ENCODE measurements at places on chromosomes 1 and 21. TPM values are rescaled to one million over a fixed set of nuclear protein-coding genes. Genes with fewer than 3 reads are reported as not detected.

DNA sequence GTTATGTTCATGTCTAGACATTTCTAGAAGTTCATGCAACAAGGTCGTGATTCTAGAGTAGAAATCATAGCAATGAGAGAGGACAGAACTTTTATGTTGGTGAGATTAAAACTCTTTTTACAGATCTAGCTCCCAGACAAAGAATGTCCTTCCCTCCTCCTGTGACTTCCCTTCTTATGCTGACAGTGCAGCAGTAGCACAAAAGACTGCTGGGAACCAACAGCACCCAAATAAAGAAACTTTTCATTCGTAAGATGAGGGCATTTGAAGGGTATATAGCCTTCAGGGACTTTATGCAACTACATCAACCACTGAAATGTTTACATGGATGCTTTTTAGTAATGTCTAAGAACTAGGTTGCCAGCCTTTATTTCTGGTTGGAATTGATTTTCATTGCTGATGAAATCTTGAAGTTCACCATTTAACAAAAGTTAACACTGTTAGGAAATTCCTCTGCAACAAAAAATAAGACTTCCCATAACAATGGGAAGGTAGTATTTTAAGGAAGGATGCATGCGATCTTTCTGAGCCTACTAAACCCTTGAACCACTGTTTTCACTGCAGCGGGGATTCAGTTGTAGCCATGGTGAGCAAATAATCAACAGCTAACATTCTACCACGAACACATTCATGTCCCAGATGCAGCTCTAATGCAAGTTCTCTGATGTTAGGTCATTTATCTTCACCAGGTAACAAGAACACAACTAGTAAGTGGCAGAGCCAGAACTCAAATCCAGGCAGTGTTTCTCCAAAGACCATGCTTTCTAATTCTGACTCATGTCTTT, 672.8 kb downstream of the PTPRC start:
- DNase-seq: no peak

DNA sequence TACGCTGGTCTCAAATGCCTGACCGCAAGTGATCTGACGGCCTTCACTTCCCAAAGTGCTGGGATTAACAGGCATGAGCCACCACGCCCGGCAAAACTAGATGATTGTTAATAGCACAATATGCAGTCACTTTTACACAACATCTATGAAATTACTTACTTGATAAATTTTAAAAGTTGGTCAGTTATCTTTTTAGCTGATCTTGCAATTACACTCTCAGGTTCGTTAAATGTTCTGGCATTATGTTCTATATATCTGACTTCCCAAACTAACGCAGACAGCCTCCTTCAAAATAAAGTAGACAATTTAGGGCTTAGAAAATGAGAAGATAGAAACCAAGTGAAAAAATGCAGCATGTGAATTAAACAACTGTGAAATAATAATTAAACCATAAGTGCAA, 31.8 kb upstream of the PSMG1 start:
- no peak for DNase-seq

DNA sequence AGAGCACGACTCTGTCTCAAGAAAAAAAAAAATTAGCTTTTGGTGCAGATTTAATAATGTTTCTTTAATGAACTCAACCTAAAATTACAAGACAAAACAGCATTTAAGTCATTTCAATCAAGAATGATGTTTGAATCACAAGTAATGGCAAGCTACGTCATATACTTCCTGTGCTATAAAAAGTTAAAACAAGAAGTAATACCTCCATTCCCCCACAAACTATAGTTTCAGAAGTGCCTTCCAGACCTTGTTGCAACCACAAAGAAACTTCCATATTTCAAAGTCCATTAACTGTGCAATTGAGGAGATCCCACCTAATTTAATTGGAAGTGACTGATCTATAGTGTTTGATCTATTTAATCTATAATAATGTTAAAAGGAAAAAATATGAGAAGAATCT, 15.1 kb downstream of the NRDC start:
- DNase-seq: no peak

DNA sequence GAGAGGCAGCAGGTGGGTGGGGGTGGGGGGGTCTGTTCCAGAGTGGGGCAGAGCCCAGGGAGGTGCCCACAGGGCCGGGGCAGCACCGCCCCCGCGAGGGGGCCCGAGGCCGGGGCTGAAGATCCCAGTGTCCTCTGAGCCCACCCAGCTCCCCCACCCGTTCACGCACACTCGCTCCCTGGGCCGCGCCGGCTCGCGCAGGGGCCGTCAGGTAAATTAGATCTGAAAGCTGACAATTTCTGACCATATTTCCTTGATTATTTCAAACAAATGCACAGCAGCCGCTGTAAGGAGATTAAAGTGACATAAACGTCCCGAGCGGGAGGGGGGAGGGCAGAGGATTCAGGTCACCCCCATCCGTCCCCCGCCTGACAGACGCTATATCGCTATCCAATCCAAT, 118.0 kb downstream of the CASZ1 start:
- DNase-seq: no peak

GRCh38 chr21:39180429-39181019, 2.7 kb downstream of the PSMG1 start:
- no peak for DNase-seq

DNA sequence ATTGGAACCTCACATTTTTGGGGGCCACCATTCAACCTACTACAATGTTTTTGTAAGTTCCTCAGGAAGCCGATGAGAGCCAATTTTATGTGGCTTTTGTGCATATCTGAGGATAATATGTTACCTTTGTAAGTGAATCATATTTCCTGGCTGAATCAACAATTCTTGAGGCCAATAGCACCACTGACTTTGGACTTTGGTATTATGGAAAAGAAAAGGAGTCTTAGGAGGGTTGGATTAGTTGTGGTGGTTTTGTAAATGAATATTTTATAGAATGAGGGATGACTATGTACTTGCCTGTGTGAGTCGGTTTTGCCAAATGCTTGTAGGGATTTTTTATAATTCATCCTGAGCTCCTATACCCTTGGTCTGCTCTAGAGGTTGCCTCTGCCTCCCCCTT, 181.5 kb upstream of the HMGB4 start:
- no peak for DNase-seq

DNA sequence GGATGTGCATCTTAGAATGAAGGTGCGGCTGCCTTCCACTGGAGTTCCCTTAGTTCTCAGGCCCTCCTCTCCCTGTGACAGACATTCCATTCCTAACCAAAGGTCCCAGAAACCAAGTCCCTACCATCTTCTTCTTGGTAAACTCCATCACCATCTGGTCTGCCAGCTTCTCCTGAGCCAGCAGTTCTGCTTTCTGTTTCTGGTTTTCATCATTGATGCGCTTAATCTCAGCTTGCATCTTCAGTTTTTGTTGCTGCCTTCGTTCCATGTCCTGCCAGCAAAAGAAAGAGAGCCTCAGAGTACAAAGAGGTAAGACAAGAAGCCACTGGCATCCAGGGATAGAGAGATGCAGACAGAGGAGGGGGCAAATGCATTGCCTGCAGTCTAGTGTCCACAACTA, 18.0 kb upstream of the VSIG8 start:
- DNase-seq: no peak

DNA sequence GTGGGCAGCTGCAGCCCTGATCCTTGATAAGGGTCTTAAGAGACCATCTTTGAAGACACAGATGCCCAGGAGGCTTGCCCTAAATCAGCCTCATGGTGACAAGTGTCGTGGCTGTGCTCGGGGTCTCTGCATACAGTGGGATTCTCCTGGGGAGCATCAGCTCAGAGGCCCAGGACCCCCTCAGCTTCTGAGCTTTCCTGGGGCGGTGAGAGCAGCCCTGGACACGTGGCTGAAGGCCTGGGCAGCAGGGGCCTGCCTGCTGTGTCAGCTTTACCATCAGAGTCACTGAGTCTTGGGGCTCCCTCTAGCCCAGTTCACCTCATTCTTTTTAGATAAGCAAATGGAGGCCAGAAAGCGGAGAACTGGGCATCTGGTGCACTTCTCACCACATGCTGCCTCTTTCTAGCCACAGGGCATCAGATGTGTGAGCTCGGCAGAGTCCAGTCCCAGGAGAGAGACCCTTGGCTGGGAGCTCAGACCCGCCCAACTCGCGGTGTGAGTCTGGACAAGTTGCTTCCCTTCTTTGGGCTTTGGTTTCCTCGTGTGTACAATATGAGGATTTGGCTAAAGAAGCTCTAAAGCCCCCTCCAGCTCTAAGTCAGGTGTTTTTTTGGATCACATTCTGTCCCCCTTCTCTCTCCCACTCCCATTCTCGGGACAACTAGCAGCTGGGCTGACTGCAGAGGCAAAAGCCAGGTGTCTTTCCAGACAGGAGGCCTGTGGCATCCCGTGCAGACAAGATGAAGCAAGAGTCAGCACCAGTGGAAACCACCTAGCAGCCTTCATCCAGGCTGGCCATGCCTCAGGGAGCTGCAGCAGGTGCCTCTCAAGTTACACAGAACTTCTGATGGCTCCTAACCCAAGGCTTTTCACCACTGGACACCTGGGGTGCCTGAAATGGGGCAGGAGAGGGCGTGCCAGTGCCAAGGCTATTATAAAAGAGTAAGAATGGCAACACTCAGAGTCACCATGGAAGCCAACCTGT, 119.1 kb downstream of the KCNN3 start:
- DNase-seq: no peak

DNA sequence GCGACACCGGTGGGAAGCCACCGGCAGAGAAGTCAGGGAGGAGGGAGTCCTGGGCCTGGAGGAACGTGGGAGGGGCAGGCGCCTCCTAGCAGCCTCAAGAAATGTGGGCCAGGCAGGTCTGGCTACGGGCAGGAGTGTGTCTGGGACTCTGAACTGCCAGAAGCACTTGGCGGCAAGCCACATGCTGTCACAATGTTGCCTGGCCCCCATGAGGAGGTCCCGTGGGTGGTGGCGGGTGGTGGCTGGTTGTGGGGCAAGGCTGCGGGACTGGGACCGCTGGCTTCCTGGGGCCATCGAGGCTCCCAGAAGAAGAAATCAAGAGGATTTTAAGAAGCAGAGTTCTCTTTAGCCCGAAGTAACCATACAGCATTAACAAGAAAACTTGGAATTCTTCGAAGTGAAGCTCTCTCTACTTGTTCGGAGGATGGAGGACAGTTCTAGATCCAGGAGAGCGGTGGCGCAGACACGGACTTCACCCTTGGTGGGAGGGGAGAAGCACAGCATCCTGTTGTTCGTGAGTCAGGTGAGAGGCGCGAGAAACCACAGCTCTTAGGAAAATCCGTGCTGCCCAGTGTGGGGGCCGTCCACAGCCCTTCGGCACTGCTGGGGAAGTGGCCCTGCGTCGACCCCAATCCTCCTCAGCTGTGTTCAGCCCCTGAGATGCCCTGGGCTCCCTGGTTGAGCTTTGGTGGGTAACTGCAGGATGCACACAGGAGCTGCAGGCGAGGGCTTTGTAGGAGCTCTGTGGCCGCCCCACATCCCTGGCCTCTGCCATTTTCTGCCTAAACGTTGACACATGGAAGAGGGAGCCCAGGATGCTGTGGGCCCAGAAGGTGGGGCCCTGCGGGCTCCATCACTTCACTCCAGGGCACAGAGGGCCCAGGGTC, 12.4 kb downstream of the SKI start:
- no peak for DNase-seq

GRCh38 chr1:225881959-225882693, at the start of gene TMEM63A:
Gene TMEM63A, minus strand, starts transcription at chr1:225882380. Its CDS starts 4,800 bp downstream, at chr1:225877580.
- DNase-seq: peak; percentile 91

DNA sequence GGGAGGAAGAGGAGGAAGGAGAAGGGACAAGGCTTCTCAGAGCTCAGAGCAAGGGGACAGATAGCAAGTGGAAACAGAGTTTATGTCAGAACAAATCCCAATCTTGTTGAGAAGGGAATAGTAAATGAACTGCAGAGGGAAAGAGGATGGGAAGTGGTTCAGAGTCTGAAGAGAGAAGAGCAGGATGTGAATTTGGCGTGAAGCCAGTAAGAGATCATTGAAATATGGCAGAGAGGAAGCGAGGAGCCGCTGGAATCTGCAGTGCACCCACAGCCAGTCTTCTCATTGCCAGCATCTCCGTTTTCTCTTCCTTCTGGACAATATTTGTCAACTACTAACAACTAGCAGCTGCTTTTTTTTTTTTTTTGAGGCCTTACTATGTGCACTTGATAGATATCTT, 19.1 kb downstream of the OLFML3 start:
- no peak for DNase-seq

DNA sequence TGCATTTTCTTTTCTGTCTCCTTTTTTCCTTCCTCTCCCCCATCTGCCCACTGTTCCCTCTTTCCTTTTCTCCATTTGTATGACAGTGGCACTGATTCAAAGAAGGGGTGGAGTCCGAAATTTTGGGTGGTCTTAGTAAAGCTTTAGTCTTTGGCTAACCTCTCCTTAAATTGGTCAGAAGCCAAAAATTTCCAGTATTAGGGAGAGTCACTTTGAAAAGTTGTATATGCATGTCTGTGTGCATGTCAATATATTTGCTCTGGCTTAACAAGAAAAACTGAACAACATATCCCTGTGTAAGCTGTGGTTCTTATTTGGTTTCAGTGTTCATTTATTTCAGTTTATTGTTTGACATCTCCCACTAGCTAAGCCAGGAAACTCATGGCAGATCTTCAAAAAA, 314.8 kb upstream of the CXADR start:
- peak; percentile 73 for DNase-seq

- DNase-seq: peak; percentile 70
These were observed 346.0 kb downstream of the LMX1A start for GRCh38 chr1:165010418-165011070.

DNA sequence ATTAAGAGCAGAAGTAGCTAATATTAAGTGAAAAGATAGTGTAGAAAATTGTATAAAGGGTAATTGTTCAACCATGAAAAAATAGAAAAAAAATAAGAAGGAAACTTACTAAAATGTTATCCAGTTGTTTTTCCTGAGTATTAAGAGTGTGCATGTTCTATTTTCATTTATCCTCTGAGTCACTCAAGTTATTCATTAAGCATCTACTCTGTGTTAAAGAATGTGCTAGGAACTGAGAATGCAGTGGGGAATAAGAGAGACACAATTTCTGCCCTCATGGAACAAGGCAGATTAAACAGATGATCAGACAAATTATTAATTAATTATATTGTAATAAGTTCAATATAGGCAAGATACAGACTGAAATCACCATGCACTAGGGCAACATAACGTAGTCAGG, 10.8 kb upstream of the PIGK start:
- DNase-seq: no peak

DNA sequence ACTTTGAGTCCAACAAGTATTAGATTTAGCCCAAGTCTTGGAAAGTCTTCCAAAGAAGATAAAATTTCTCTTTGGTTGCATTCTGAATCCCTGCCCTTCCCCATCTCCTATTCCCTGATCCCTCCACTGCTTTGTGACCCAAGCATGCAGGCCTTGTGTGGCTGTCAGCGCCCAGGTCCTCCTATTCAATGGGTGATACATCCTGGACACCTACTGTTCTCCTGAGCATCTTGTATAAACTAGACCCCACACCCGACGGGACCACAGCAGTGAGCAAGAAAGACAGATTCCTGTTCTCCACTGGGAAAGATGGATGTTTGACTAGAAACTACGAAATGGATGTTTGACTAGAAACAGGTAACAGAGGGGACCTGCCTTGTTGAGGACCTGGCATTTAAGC, 136.6 kb downstream of the KIF26B start:
- DNase-seq: no peak

CTSK gene
- 58.2 TPM for polyA plus RNA-seq

KCNT2 gene
- 6.4 TPM for polyA plus RNA-seq

CCDC17 gene
- 1.3 TPM for polyA plus RNA-seq

LAD1 gene
- polyA plus RNA-seq: 19.6 TPM

CD48 gene
- 3.2 TPM for polyA plus RNA-seq

ADORA3 gene
- polyA plus RNA-seq: 0.81 TPM

TLR5 gene
- 6.6 TPM for polyA plus RNA-seq

All from muscle of arm (tissue), 14 donors.